Right cardiac atrium (tissue), 5 donors: ENCODE measurements at places on chromosomes 12 and 14. TPM values are rescaled to one million over a fixed set of nuclear protein-coding genes. Genes with fewer than 3 reads are reported as not detected.

FIGNL2 gene
- total RNA-seq: 0.29 TPM

FBXO21 gene
- total RNA-seq: 42.2 TPM

NOVA1 gene
- 5.2 TPM for total RNA-seq

DPY19L2 gene
- total RNA-seq: 48.1 TPM

CLEC1A gene
- total RNA-seq: 3.3 TPM

FOXN3 gene
- 132 TPM for total RNA-seq

GPR162 gene
- total RNA-seq: 8.1 TPM

SETD1B gene
- total RNA-seq: 9.6 TPM

USP44 gene
- total RNA-seq: 2.0 TPM

TMEM63C gene
- not detected for total RNA-seq

E2F7 gene
- 0.25 TPM for total RNA-seq

CLIP1 gene
- 122 TPM for total RNA-seq
